ENCODE measurements at places on chromosomes 1 and 21. TPM values are rescaled to one million over a fixed set of nuclear protein-coding genes. Genes with fewer than 3 reads are reported as not detected.

The GTF2B gene
- 24.3 TPM for total RNA-seq

The OR2T2 gene
- 0.28 TPM for total RNA-seq

The LHX8 gene
- not detected for total RNA-seq

The EMC1 gene
- total RNA-seq: 42.0 TPM

The OPTC gene
- not detected for total RNA-seq

The IFFO2 gene
- total RNA-seq: 23.1 TPM

DNA sequence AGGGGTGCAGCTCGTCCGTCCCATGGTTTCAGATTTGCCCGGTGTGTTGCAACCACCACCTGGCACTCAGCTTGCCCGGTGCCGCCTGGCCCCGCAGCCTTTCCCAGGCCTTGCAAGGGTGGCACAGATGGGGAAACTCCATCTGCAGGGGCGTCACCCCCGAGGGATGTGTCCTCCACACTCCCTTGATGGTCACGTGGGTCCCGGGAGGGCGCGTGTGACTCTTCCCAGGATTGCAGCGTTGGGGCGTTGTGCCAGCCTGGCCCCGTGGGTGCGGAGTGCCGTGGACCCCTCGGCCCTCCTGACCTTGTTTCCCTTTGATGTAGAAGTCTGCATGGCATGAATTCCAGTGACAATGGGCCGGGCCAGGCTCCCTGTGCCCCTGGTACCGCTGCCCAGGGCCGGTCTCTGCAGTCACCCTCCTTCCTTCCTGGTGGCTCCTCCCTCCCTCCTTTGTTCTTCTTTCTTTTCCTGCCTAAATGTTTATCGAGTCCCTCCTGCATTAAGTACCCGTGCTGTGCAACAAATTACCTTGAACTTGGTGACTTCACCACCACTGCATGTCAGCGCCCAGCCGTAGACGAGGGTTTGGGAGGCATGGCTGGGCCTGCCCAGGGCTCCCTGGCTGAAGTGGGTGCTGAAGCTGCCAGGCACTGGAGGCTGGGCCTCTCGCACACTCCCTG lies 22.9 kb downstream of the RRP1 start:
- no peaks in the 10 kb centered on the region for H3K27me3 ChIP-seq
- no peaks in the 10 kb centered on the region for H3K4me1 ChIP-seq
- H3K27ac ChIP-seq: no peak overlapping the region
- no peak overlapping the region for H3K4me3 ChIP-seq
- DNase-seq: no peak

GRCh38 chr21:25161571-25161970 lies 445.7 kb downstream of the MRPL39 start:
- DNase-seq: no peak
- no peaks in the 10 kb centered on the region for H3K4me1 ChIP-seq
- H3K27ac ChIP-seq: no peak overlapping the region
- H3K27me3 ChIP-seq: no peaks in the 10 kb centered on the region
- H3K4me3 ChIP-seq: no peak overlapping the region
- no peaks in the 10 kb centered on the region for H3K36me3 ChIP-seq

DNA sequence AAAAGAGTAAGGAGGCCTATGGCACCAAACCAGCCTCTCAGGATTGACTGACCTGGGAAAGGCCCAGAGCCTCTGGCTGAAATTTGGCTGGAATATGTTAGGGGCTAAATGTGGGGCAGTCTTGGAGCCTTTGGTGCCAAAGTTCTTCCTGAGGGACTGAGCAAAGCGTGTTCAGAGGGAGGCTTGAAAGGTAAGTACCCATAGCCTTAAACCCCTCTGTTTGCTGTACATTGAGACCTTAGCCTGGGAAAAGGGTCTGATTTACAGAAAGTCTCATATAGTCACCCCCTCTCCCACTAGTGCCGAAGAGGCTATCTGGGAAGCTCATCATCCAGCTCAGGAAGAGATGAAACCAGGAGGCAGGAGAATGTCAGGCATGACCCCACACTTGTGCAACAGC lies at the start of gene LCE4A:
LCE4A (plus strand) TSS at position 301 of the 400 bp plus-strand sequence. CDS start 916 bp downstream, outside the sequence.
- DNase-seq: no peak
- no peak within 1 kb of the TSS for H3K4me3 ChIP-seq
- no peaks in the 10 kb centered on the region for H3K36me3 ChIP-seq
- no peak within 1 kb of the TSS for H3K27ac ChIP-seq
- no peaks in the 10 kb centered on the region for H3K4me1 ChIP-seq
- no peaks in the 10 kb centered on the region for H3K27me3 ChIP-seq

- no peaks in the 10 kb centered on the region for H3K36me3 ChIP-seq
- peaks cover 13% of the 10 kb centered on the region for H3K4me1 ChIP-seq
- DNase-seq: no peak
- H3K27ac ChIP-seq: peak overlapping the region; percentile 71
Observed at GRCh38 chr1:119774746-119775490, 6.2 kb upstream of the HMGCS2 start.

DNA sequence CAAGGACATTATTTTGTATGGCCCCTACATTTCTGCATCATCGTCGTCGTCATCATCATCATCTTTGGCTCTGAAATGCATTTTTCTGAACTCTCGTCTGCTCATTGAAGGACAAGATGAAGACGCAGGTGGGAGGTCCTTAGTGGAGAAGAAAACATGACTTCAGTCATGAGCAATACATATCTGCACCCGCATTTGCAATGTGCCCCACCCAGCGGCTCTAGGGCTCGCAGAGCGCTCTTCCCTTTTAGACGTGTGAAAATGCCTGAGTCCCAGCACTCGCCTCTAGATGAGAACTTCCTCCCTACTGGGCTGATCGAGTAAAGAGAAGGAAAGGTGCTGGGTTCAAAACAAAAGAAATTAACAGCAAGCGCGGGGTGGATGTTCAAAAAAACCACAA lies 10.1 kb downstream of the C1orf174 start:
- no peak overlapping the region for H3K4me3 ChIP-seq
- H3K36me3 ChIP-seq: peaks cover 14% of the 10 kb centered on the region
- H3K27me3 ChIP-seq: no peaks in the 10 kb centered on the region
- H3K4me1 ChIP-seq: no peaks in the 10 kb centered on the region
- no peak overlapping the region for H3K27ac ChIP-seq
- no peak for DNase-seq

DNA sequence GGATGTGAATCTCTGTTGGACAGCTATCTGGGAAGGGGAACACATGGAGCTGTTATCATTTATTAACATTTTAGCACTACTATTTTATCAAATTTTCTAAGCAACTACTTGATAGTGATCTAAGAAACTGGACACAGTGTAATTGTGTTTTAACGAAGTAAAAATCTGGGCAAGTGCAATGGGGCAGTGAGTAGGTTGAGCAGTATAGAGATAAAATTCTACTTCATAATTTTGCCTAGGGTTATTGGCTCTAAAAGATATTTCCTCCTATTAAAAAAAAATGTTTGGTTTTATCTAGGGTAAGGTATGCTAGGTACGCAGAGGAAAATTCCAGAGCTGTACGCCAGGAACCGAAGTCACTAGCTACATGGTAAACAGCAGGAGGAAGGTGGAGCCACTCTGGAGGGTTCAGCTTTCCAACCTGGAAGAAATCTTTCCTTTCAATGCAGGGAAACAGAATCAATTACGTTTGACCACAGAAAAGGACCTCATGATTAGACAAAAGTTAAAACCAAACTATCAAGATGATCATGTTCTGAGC lies 43.3 kb downstream of the BCAR3 start:
- peaks cover 8% of the 10 kb centered on the region for H3K4me1 ChIP-seq
- no peak for DNase-seq
- H3K27ac ChIP-seq: peak overlapping the region; percentile 50
- H3K4me3 ChIP-seq: no peak overlapping the region
- H3K27me3 ChIP-seq: no peaks in the 10 kb centered on the region

- no peaks in the 10 kb centered on the region for H3K36me3 ChIP-seq
- no peak overlapping the region for H3K27ac ChIP-seq
- no peaks in the 10 kb centered on the region for H3K4me1 ChIP-seq
- no peaks in the 10 kb centered on the region for H3K27me3 ChIP-seq
Observed at GRCh38 chr1:115322631-115323030, 15.4 kb downstream of the NGF start.

GRCh38 chr1:14788080-14788479 lies 189.6 kb downstream of the KAZN start:
- H3K36me3 ChIP-seq: no peaks in the 10 kb centered on the region
- no peak for DNase-seq
- H3K4me1 ChIP-seq: peaks cover 23% of the 10 kb centered on the region
- no peak overlapping the region for H3K4me3 ChIP-seq
- no peaks in the 10 kb centered on the region for H3K27me3 ChIP-seq
- no peak overlapping the region for H3K27ac ChIP-seq

GRCh38 chr1:164648636-164649035 lies 89.7 kb downstream of the PBX1 start:
- H3K36me3 ChIP-seq: no peaks in the 10 kb centered on the region
- DNase-seq: no peak
- H3K4me1 ChIP-seq: no peaks in the 10 kb centered on the region

- H3K27ac ChIP-seq: no peak overlapping the region
- H3K4me1 ChIP-seq: no peaks in the 10 kb centered on the region
- no peak for DNase-seq
Observed at GRCh38 chr1:53535846-53536245, 76.6 kb downstream of the DMRTB1 start.

- H3K4me3 ChIP-seq: no peak overlapping the region
- no peaks in the 10 kb centered on the region for H3K36me3 ChIP-seq
- DNase-seq: peak; percentile 34
- no peaks in the 10 kb centered on the region for H3K27me3 ChIP-seq
- H3K4me1 ChIP-seq: no peaks in the 10 kb centered on the region
Observed at GRCh38 chr1:228182296-228183030, 16.9 kb downstream of the IBA57 start.

Data from kidney (tissue), 22 donors.